Activated T-cell treated with anti-CD3 and anti-CD28 coated beads for 4 hours (primary cell): ENCODE measurements at places on chromosomes 2 and 18.

DNA sequence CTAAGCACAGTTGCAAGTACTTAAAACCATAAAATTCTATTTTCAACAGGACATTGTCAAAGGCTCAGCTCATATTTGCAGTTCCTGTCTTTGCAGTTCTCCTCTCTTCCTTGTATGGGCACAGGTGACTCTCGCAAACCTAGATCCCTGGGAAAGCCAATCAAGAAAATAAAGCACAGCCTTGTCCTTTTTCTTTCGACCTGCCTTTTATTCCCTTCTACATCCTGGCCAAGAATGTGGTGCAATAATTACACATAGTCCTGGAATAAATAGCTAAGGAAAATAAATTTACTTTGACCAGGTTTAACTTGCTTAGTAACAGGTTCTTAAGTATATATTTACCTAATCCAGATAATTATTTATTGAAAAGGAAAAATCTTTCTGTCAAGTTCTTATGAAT lies 20.2 kb downstream of the ATG16L1 start:
- no peak for DNase-seq

DNA sequence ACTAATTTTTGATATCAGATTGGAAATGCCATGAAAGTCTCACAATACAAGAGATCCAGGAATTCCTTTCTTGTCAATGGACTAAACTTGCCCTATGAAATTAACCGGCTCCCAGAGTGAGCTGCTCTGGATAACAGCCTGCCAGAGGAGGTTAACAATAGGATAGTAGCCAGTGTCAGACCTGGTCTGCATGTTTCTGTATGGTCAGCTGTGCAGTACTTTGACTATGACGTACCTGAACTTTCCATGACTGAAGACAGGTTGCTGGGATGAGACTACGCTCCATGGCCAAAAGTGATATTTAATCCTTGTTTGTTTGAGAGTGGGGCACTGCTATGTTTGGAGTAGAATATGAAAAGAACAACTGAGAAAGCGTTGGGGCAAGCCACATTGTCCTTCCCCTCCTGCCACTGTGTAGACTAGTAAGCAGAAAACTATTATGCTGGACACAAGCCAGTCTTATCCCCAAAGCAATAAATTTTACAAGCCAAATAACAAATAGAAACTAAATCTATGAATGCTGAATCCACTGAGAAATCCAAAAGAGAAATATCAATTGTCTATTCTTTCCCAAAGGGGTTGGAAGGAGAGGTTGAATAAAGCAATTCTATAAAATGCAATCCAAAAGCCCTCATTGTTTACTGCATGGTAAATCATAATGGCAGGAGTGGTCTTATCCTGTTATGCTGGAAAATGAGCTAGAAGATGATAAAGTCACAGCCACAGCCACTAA lies 115.5 kb upstream of the CYP26B1 start:
- no peak for DNase-seq

DNA sequence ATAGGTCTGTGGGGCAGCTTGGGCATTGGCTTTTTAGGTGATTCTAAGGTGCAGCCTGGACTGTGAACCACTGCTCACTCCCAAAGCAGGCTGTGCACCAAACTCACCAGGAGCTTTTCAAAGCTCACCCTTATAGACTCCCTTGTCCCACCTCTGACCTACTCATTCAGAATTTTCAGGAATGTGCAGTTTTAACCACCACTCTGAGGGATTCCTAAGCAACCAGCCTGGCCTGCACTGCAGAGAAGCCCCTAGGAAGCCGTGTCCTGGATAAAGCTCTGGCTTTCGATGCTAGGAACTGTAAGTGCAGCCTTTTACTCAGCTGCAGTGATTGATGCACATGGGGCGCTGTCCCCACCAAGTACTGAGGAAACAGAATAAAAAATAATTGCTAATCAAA lies 33.0 kb downstream of the MRO start:
- DNase-seq = no peak

DNA sequence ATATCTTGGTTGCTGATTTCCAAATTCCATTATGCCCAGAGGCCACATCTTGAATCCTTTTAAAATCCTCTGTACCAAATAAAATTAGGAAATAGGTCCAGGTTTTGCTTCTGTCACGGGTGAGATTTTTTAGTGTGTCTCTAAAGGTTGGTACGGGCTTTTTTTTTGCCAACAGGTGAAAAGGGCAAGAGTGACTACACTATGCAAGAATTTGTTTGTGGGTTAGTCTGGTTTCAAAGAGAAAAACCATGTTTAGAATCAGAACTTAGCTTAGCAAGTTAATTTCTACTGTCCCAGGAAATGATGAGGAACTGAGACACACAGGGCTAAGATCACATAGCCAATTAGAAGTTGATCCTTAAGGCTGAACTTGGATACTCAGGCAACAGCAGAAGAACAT lies 41.7 kb downstream of the POLR1A start:
- DNase-seq = no peak

DNA sequence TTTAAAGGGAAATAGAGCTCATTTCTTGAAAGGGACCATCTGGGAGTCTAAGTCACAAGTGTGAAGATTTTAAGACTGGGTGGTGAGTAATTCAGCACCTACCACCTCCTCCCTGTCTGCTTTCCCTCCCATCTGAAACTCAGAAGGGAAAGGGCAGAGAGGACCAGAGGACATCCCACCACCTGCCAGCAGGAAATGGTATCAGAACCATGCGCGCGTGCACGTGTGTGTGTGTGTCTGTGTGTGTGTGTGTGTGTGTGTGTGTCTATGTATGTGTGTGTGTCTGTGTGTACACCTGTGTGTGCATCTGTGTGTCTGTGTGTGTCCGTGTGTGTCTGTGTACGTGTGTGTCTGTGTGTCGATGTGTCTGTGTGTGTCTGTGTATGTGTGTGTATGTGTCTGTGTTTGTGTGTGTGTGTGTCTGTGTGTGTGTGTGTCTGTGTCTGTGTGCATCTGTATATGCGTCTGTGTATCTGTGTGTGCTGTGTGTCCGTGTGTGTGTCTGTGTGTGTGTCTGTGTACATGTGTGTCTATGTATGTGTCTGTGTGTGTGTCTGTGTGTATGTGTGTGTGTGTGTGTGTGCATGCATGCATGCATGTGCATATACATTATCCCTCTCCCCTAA lies 76.8 kb downstream of the ZFP36L2 start:
- no peak for DNase-seq

- no peak for DNase-seq
These were observed 53.8 kb downstream of the CTAGE1 start for GRCh38 chr18:22363867-22364463.

DNA sequence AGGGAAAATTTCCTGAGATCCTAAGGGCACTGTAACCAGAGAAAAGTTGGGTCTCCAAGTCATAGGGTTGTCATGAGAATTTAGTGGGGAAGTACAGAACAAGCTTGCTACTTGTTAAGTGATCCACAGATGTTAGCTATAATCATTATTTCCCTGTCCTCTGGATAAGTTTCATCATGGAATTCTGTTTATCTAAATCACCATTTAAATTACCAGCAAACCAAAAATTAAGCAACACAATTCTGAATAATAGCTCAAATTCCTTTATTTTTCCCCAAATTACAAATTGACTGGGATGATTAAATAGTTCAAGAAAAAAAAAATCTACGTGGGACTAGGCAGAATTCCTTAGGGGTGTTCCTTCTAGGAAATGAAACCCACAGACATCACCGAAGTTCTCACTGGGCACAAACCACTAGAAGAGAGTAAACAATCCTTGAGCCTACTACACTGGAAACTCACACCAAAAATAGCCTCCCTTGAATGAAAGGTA lies 159.5 kb downstream of the COL6A3 start:
- no peak for DNase-seq

- no peak for DNase-seq
These were observed 82.9 kb downstream of the CHRNA1 start for GRCh38 chr2:174681099-174682006.

- no peak for DNase-seq
These were observed 17.0 kb upstream of the ANKRD44 start for GRCh38 chr2:197327472-197328098.

- DNase-seq = no peak
These were observed 81.3 kb downstream of the OSBPL6 start for GRCh38 chr2:178275600-178275999.

DNA sequence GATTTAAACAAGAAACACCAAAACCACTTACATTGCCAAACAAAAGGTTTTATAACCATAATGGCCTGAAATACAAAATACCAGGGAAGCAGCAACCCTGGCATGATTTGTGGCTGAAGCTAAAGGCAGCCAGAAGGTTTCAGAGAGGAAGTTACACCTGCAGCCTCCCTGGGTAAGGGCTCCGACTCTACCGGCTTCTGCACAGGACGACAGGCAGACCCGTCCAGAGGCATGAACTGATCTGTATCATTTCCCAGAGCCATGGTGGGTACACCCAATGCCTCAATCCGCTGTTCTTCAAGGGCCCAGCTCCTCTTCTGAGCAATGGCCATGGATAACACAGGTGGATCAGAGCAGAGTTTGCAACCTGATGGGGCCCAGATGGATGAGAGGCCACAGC lies 71.6 kb downstream of the PXDN start:
- no peak for DNase-seq

- DNase-seq = no peak
These were observed 431 bp upstream of the CNRIP1 start for GRCh38 chr2:68320118-68320641.
